ENCODE measurements at places on chromosomes 11 and 22.

DNA sequence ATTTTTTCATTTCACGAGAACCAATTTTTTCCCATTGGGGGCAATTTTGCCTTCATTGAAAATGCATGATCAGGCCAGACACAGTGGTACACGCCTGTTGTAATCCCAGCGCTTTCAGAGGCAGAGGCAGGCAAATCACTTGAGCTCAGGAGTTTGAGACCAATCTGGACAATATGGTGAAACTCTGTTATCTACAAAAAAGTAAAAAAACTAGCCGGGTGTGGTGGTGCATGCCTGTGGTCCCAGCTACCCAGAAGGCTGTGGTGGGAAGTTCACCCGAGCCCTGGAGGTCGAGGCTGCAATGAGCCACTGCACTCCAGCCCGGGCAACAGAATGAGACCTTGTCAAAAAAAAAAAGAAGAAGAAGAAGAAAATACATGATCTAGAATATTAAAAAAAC, 19.2 kb upstream of the UPK3A start:
- DNase-seq: no peak

GRCh38 chr11:2794046-2794967, 91.3 kb downstream of the CDKN1C start:
- no peak for DNase-seq

GRCh38 chr11:45095691-45096010, 50.8 kb upstream of the PRDM11 start:
- DNase-seq: no peak

DNA sequence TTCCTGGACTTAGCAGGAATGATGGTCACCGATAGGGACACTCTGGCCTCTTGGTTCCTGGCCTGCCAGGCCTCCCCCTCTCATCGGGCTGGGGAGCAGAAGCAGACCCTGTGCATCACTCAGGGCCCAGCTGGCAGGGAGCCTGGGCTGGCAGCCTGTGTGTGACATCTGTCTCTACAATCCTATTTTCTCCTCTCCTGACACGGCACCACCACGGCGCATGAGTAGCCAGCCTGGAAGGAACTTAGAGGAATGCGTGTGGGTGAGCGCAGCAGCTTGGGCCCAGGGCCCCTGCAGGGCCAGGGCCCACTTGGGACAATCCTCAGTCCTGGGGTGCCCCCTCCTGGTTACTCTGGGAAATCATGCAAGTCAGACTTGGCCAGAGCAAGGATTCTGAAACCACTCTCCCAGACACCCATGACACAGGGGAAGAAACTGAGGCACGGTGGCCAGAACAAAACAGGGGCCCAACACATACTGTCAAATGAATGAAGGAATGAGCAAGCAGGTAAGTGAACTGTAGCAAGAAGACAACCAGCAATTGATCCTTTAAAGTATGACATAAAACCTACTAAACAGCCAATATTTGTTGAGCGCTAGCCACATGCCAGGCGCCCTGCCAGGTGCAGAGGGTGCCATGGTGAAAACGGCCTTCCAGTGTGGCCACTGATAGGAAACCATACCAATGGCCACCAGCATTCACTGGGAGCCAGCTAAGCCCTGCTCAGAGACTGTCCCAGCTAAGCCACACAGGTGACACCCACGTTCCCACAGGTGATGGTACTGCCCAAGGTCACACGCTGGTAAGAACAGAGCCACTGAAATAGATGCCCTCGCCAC, 13.3 kb downstream of the RSPH14 start:
- DNase-seq: peak; percentile 74

- DNase-seq: no peak
Observed at GRCh38 chr11:134171951-134172350, 51.8 kb downstream of the NCAPD3 start.

- no peak for DNase-seq
Observed at GRCh38 chr22:20976291-20976877, 5.7 kb upstream of the LZTR1 start.

- peak; percentile 91 for DNase-seq
Observed at GRCh38 chr11:12377106-12377823, at the start of gene PARVA. TSS of gene PARVA (plus strand) at chr11:12377571. CDS start at chr11:12377648, 77 bp downstream.

DNA sequence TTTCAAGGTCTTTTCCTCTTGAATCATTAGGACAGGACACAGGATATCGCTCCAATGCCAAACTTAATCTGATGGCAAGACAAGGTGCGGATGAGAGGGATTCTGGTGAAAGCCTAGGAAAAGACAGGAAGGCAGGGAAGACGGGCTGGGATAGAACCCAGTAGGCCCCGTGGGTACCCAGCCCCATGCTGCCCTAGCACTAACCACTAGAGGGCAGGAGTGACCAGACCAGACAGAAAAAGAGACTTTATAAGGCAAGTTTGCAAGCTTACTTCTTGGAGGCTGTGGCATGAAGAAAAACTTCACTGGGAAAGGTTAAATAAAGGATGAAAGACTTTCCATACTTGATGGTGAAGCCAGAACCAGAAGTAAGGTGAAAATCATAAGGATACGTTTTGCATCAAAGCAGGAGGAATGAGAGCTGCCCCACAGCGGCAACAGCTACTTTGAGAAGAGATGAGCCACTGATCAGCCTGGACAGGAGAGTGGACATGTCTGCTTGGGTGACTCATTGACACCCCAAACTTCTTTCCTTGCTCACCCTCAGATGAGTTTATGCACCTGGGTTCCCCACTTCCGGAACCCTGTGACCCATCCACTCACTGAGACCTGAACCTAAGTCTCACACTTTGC, 39.8 kb downstream of the SYN3 start:
- peak; percentile 39 for DNase-seq

DNA sequence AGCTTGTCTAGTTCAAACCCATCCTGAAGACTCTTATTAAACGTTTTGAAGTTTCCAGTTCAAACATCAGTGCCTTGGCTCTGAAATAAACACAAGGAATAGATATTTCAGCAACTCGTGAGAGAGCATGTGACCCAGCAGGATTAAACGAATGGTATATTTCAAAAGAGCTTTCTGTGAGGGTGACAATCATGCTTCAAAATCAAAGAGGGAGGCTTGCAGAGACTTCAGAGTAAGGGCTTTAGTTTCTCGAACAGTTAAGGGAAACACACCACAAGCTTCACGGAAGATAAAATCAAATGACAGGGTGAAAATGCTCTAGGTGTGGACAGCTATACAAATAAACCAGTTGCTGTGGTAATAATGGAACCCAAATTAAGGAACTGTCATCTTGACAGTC, 1.4 kb downstream of the HPS4 start:
- no peak for DNase-seq

GRCh38 chr11:30652801-30653200, 66.6 kb upstream of the MPPED2 start:
- DNase-seq: no peak

GRCh38 chr11:57778318-57779037, 16.9 kb downstream of the CTNND1 start:
- DNase-seq: peak; percentile 100

GRCh38 chr22:44366372-44367300, 53.9 kb upstream of the SHISAL1 start:
- DNase-seq: no peak

DNA sequence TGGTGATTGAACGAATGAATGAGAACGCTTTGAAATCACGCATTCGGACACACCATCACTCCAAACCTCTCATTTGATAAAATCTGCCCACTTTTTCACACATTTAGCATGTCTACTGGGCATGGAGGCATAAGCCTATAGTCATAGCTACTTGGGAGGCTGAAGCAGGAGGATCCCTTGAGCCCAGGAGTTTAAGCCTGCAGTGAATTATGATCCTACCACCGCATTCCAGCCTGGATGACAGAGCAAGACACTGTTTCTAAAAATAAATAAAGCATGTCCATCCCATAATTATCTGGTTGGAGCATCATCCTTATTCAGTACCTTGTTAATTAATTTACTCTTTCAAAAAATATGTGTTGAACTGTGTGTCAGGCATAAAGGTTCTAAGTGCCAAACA, 3.3 kb upstream of the PICALM start:
- peak; percentile 69 for DNase-seq

DNA sequence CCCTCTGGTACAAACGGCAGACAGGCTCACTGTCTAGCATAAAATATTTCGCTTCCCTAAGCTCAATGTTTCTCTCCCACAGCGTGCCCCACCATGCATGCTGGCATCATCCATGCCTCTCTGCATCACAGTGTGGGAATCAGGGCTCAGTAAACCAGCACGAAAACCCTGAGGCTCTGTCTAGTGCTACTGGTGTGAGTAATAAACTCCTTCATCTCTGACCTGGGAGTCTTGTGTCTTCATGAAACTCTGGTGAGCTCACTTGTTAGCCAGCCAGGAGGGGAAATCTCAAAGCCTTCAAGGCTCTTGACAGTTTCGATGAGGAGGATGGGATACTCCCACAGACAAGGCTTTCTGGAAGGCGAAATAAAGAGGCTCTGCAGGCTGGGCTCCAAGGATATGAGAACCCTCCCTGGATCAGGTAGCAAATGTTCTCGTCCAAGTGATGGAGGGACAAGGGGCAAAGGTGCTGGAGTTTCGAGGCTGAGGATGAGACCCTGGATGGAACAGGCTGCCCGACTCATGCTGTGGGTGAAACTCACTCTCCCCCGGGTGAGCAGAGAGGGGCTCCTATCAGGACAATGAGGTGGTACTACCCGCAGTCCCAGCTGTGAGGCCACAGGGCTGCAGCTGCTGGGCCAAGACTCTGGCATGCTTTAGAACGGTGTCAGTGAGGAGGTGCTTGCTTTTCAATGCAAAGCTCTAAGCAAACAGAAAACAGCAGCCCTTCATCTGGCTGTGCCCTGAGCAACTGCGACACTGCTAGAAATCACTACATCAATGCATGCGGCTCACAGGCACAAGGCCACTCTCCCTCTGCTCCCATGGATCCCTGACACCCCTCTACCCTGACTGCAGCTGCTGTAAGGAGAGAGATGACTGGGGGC, 69.3 kb downstream of the SHANK2 start:
- no peak for DNase-seq

DNA sequence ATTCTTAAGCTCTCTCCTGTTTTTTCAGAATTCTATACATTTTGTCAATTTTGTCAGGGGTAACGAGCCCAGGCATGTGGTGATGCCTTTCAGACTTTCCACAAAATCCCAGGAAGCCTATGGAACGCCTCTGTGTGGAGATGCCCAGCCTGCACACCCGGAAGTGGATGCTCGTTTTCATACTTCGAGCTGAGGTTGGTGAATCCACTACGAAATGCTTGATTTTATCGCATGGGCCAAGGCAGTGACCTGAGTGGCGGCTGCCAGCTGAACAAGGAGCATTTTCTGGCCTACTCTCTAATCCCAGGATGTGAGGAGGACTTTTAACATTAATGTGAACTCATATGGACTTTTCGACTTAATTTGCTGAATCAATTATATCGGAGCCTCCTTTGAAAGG, 426.7 kb upstream of the B3GAT1 start:
- no peak for DNase-seq

DNA sequence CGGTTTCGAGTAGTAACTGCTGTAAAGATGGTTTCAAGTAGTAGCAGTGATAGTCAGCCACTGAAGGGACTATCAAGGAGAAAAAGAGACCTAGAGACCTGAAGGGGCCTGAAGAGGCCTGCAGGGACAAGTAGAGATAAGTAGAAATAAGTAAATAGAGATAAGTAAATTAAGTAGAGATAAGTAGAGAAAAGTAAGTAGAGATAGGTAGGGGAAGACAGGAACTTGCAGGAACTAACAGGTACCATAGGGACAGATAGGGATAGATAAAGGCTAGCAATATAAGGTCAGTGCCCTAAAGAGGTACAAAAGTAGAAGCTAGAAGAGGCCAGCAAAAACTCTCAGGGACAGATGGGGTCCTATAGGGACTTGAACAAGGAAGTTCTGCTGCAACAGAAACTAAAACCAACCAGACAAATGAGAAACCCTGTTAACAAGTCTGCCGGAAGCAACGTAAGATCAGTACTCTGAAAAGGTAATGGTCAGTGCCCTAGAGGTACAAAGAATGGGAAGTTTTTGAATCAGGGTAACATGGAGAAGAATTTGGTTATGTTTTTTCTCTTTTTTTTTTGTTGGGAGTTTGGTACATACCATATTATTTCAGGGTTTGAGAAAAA, 9.6 kb upstream of the SC5D start:
- no peak for DNase-seq

- DNase-seq: no peak
Observed at GRCh38 chr11:3161720-3162409, 3.2 kb downstream of the OSBPL5 start.

- DNase-seq: no peak
Observed at GRCh38 chr11:128046213-128046612, 541.1 kb downstream of the ETS1 start.

GRCh38 chr11:18310800-18311340, 11.1 kb downstream of the HPS5 start:
- peak; percentile 39 for DNase-seq

- DNase-seq: no peak
Observed at GRCh38 chr22:47618180-47619010, 855.9 kb downstream of the TBC1D22A start.

- no peak for DNase-seq
Observed at GRCh38 chr22:37137903-37138665, 11.6 kb downstream of the IL2RB start.

DNA sequence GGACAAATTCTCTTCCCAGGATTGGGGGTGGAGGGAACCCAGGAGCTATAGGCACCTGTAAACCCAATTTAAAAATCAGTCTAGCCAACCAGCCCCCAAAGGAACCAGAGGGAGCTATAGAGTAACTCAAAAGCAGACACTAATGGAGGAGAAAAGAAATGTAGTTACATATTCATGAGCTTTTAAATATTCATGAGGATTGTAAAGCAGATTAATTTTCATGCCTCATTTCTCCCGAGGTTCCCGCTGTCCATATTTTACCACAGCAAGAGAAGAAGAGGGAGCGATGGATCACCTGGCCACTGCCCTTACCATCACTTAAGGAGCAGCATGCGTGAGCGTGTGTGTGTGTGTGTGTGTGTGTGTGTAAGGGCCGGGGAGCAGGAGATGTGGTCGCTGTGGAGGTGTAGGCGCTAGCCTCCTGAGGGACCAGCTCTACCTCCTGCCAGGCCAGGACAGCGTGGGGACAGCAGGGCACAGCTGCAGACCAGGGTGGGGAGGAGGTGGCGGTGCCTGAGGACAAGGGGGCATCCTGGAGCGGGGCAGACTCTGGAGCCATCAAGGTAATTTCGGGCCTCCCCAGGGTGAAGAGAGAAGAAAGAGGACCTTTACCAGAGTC, 100.7 kb upstream of the THY1 start:
- no peak for DNase-seq

GRCh38 chr11:65866509-65867283, 5.9 kb downstream of the EFEMP2 start:
- DNase-seq: no peak

GRCh38 chr11:86575208-86575855, 97.1 kb downstream of the ME3 start:
- peak; percentile 68 for DNase-seq
